NCI-H187 treated with DMSO at 0.1 percent for 48 hours (cell line): ENCODE measurements at places on chromosomes 6 and 20.

GRCh38 chr20:17473659-17474058, 57.5 kb downstream of the BFSP1 start:
- no peak for DNase-seq

GRCh38 chr6:148080315-148080714, 262.3 kb upstream of the SASH1 start:
- DNase-seq: no peak

GRCh38 chr20:25230166-25230831, 17.6 kb upstream of the PYGB start:
- DNase-seq: no peak

DNA sequence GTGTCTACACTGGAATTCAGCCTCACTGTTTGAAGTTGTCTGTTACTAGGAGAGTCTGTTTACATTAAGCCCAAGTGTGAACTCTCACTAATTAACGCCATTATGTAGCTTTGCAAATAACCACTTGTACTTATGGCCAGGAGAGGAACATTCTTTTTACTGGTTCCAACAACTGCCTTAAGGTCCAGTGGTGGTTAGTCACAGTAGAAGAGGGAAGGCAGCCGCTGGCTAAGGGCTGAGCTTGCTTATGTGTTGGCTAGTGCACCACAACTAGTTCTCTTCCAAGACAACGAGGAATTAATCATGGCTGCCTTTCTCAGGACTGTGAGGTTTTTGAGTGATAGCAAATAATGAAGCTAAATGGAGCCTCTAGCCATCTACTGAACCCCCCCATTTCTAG, 14.9 kb upstream of the SLC22A23 start:
- no peak for DNase-seq

DNA sequence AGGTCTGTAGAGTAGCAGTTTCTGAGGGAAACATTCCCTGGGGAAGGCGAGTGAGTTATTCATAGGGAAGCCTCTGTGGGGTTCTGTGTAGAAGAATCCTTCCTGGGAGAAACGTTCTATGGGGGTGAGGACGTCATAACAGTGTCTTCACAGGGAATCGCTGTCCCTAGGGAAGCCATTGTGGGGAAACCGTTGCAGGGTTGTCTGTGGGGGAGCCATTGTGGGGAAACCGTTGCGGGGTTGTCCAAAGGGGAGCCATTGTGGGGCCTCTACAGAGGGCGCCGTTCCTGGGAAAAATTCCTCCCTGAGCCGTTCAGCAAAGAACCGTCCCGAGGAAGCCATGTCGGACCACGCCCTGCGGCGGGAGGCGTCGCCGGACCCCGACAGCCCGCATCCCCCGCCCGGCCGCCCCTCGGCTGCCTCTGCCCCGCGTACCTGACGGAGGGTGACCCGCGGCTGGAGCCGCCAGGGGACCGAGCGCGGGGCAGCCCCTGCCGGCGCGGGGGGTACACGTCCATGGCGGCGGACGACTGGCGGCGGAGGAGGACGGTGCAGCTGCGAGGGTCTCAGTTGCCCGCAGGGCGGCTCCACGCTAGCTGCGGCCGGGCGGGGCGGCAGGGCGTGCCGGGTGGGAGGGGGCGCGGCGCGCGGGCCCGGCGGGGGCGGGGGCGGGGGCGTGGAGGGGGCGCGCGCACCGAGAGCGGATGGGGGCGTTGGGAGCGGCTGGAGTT, at the start of gene DNAAF9:
DNAAF9 (minus strand) TSS at position 630 of the 731 bp plus-strand sequence; CDS start at position 518, 112 bp downstream.
- DNase-seq: no peak

- no peak for DNase-seq
Measured at GRCh38 chr20:51176876-51177275, 154.0 kb upstream of the KCNG1 start.

- no peak for DNase-seq
Measured at GRCh38 chr20:18801516-18801915, 12.1 kb upstream of the SCP2D1 start.

GRCh38 chr6:137878486-137879285, 11.6 kb downstream of the TNFAIP3 start:
- no peak for DNase-seq

GRCh38 chr20:6700563-6701329, 66.7 kb upstream of the BMP2 start:
- DNase-seq: no peak

DNA sequence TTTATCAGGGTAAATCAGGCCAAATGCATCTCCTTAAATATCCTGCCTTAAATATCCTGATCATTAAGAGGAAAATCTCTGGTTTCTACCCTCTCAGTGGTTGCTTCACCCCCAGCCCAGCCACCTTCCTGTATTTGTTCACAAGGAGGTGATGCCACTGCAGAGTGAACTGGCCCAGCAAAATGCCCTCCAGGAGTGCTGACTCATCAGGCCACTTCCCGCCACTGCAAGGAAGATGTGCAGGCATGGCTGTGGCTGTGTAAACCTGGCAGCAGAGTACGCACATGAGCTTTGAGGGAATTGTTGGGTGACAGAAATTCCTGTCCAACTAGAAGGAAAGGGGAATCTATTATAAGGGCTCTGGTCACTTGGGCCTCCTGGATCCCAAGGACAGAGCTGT, 13.8 kb downstream of the NQO2 start:
- DNase-seq: no peak

DNA sequence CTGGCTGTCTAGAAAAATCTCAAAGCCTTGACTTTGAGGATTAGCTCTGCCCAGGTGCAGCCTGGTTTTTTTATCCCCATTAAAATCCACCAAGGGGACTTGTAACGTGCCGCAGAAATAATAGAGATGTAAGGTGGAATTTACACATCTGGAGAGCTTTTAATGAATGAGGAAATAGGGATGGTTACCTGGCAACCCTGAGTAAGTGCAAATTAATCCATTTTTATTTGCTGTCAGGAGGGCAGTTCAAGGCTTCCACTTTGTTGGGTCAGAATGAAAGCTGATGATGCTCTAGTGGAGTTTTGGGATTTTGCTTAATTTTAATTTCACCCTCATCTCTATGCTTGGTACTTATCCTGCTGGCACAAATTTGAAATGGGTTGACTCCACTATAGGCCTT, 163.4 kb upstream of the CEP162 start:
- DNase-seq: no peak

GRCh38 chr6:153117986-153118879, 12.8 kb downstream of the RGS17 start:
- DNase-seq: no peak

GRCh38 chr6:84524636-84525035, 239.8 kb downstream of the TBX18 start:
- no peak for DNase-seq

GRCh38 chr20:58650181-58650775, 805 bp upstream of the STX16 start:
- no peak for DNase-seq
